Stimulated activated CD4-positive, alpha-beta T cell treated with anti-CD3 and anti-CD28 coated beads, TNF-alpha, amount 100 ng/mL, for 48 hours (primary cell): ENCODE measurements at places on chromosomes 12 and 14.

DNA sequence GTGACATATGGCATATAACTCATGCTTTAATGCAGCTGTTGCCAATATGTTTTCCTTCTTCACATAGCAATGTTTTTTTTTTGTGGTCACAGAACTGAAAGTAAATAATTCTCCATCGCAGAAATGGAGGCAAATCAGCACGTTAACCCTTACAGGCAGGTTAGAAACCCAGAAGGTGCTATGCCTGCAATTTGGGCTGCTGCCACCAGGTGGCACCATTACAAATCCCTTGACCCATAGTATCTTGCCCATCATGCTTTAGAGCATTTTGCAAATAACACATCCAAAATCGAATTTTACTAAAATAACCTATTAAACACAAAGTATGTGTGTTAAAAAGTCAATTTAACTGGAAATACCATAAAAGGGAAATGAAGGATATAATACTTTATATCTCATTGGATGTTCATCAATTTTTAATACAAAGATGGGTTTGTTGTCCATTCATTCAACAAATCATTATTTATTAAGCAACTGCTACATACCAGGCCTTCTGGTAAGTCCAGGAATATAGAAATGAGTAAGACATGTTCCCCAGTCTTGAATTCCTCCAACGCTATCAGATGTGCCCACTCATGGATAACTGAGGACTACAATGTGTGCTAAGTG lies 340.1 kb downstream of the GLT1D1 start:
- DNase-seq: no peak

- no peak for DNase-seq
These were observed 38.7 kb downstream of the P2RX4 start for GRCh38 chr12:121248622-121249021.

DNA sequence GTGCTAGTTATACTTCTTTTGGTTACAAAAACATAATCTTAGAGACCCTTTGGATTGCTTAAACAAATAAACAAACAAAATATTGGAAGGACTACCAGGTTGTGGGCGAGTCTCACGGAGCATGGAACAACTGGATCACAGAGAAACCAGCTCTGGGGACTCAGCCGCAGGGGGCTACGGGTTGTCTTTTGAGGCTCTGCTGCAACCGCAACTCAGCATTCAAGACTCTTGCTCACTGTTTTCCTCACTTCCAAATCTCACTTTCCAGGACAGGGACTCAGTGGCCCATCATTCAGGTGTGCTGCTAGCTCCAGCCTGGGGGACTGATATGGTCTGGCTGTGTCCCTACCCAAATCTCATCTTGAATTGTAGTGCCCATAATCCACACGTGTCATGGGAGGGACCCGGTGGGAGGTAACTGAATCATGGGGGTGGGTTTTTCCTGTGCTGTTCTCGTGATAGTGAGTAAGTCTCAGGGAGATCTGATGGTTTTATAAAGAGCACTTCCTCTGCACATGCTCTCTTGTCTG lies 14.0 kb upstream of the SERPINA4 start:
- no peak for DNase-seq

DNA sequence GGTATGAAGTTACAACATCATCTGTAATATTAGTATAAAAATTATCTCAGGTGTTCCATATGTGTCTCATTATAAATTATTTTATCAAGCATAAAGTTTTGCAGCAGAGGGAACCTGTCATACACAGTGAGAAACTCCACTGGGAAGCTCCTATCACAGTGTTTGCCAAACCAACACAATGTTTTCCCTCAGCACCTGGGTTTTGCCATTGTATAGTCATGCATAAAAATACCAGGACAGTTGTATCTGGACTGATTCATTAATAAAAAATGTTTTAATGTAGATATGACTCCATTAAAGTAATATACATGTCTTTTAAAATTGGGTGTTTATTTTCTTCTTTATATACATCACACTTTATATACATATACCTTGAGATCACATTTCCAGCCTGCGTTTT lies 56.6 kb downstream of the METTL25 start:
- DNase-seq: no peak

DNA sequence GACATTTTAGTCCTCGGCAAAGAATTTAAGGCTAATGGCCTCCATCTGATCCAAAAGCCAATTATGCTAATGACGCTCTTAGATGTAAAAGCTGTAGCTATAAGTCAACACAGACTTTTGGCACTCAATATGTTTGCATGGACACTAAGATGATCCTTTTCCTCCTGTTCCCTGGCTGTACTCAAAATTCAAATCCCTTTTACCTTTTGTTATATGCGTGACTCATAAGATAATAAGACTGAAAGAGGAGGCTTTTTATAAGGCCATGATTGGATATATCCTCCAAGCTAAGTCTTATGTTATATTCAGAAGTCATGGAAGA lies 89.8 kb downstream of the PDZRN4 start:
- DNase-seq: no peak

DNA sequence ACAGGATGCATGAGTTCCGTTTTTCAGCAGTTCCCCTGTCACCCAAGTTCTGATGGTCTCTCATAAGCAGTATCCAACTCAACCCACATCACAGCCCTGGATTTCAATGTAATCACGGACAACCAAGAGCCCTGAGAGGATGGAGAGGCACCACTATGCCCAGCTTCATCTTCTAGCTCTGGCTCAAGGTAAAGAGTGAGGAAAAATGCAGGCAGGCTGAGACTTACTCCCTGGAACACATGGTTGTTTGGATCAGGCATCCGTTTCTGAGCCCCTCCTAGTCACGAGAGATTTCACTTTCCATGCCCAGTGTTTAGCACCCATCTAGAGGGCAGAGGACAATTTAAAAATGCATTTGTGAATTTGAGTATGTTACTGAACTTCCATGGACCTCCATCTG lies 45.0 kb downstream of the ANO2 start:
- DNase-seq: no peak
